ENCODE measurements at places on chromosomes 6 and 20.

DNA sequence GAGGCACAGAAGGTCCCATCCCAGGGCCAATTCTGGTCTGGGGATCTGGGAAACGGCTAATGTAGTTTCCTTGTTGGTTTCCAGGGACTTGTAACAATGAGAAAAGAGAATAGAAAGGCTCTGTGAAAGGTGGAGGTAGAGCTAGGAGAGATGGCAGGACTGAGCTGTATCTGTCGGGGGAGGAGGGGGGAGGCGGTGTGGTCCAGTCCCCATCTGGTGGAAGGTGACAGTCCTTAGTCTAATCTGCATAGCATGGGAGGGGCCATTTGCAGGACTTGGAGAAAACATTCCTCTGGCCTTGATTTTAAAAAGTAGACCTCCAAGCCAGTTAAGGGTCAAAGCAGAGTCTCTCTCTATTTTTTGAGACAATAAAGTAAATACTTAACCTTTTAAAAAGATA, 137.1 kb downstream of the DNAH8 start:
- no peak for DNase-seq

GRCh38 chr6:46473881-46474280, 17.4 kb downstream of the RCAN2 start:
- no peak for DNase-seq

GRCh38 chr20:63696628-63697356, at the start of gene TNFRSF6B:
TNFRSF6B (plus strand) TSS chr20:63696652; CDS start chr20:63696768, 116 bp downstream.
- peak; percentile 20 for DNase-seq

DNA sequence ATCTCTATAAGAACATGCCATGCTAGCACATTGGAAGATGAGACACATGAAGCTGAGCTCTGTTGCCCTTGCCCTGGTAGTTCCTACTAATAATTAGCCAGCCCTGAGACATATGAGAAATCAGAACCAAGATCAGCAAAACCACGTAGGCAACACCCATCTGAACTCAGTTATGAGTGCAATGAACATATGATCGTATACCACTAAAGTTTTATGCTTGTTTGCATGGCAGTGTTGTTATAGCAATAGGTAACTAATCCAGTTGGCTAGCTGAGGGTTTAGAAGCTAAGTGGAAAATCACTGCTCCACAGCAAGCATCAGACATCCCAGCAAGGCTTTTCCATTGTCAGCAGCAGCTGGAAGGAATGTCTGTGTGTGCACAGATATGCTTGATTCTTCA, 180.7 kb downstream of the BTBD3 start:
- DNase-seq, result no peak

DNA sequence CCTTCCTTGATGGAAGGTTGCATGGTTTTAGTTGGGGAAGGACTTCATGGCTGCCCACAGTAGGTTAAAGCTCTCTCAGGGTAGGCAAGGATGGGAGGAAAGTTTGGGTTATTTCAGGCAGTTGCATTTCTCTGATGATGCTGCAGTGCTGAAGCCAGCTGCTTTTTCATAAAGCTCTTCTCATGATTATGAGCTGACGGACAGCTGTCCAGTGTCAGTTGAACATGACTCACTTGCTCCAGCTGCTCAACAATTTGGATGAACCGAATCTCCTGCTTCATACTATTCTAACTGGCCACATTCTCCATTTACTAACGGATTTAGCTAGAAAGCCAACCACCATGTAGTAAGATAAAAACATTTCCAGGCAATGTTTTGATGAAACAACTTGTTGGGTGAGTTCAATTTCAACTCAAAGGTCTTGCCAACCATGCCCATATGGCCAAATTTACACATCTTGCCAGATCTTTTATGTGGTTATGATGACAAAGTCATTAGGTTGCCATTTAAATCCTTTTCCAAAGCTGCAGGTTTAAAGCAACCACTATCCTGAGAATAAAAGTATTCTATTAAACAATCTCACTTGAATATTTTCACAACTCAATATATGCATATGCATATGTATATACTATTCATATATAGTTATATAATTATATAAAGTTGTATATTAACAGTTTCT, 125.9 kb downstream of the HS3ST5 start:
- no peak for DNase-seq

GRCh38 chr20:49579195-49579594, 11.3 kb upstream of the PTGIS start:
- DNase-seq, result peak; percentile 21

- no peak for DNase-seq
These were observed 509.5 kb upstream of the ID4 start for GRCh38 chr6:19327661-19328060.

DNA sequence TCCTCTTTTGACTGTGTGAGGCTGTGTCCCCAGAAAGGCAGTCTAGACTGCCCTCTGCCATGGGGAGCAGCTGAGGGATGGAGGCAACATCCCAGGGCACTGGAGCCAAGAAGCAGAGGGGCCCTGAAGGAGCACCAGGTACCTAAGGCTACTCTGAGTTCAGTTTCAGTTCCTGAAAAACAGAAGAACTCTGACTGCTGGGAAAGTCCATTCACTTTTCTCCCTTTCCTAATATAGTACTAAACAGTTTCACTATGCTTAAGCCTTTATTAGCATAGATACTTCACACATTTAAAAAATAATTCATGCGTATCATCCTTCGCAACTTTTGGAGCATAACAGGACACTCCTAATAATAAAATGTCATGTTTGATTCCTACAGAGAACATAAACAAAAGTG, 130.0 kb downstream of the FOXC1 start:
- no peak for DNase-seq
